ENCODE measurements at places on chromosomes 5 and 9. TPM values are rescaled to one million over a fixed set of nuclear protein-coding genes. Genes with fewer than 3 reads are reported as not detected.

The IL3 gene
- total RNA-seq = not detected

The FREM1 gene
- total RNA-seq = 3.3 TPM

The GCNT4 gene
- 2.4 TPM for total RNA-seq

The AQP3 gene
- not detected for total RNA-seq

The ORM2 gene
- total RNA-seq = not detected

The SLC45A2 gene
- total RNA-seq = 0.41 TPM

- DNase-seq = no peak
Measured at GRCh38 chr9:12708562-12709298, 15.5 kb downstream of the TYRP1 start.

DNA sequence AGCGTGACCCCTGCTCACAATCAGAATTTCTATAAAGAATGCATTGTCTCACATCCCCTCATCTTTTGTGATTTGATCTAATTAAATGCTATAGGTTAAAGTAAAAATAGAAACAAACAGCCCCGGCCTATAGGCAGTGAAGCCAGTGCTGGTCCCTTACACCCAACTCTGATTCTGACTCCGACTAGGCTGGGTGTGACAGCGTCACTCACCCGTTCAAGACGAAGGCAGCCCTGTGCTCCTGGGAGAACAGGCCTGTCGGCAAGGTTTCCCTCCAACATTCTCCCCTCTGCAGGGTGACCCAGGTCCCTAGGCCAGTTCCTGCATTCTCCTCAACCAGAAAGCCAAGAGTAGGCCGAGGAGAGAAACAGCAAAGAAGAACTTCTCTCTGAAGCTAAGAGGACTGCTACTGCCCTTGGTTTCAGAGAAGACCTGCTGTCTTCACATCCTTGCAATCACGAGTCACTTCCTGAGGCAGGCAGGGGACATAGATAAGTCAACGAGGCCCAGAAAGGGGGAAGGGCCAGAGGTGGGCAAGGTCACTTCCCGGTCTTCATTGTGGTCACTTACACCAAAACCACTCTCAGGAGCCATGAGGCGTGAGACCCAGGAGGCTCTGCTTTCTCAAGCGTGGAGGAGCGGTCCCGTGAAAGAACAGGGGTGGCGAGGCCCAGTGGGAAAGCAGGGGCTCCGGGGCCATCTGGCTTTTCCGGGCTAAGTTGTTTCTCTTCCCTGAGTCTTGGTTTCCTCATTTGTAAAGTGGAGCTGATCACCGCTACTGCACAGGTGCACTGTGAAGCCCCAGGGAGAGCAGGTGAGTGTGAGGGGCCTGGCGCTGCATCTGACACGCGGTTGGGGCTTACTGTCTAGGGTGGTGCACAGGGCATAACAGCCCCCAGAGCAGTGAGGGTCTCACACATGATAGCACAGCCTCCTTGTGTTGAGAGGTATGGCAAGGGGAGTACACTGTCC is 200.8 kb downstream of the CRB2 start:
- DNase-seq = no peak

- no peak for DNase-seq
Measured at GRCh38 chr9:105432247-105432842, 15.5 kb upstream of the FSD1L start.

GRCh38 chr5:100595152-100595811 is 60.1 kb downstream of the FAM174A start:
- DNase-seq = no peak

DNA sequence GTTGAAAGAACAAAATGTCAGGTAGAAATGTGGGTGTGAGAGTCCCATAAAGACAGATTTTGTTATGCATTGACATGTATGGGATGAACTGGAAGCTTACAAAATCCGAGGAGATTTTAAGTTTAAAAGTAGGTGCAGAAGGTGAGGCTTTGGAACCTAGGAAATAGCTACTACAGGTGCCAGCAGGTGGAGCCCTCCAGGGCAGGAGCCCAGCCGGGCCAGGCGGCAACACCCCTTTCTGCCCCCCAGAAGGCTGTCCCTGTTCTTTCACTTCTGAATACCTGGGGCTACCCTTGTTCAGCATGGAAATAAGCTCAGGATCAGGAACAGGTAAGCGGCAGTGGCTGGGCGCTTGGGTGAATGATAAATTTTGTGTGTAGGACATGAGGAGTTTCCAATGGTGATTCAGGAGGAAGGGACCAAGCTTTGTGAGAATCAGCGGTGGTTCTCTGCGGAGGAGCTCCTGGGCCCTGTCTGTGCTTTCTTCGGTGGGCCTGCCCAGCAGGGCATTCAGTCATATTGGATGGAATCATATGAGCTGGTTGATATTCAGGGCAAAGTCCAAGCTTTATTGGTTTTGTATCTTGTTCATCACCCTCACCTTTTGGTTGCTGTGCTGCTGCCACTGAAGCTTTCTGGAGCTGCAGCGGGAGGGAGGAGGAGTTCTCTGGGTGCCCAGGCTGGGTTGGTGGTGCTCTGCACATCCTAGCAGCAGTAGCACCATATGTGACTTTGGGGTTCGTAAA is 12.3 kb downstream of the PCBD2 start:
- DNase-seq = no peak

DNA sequence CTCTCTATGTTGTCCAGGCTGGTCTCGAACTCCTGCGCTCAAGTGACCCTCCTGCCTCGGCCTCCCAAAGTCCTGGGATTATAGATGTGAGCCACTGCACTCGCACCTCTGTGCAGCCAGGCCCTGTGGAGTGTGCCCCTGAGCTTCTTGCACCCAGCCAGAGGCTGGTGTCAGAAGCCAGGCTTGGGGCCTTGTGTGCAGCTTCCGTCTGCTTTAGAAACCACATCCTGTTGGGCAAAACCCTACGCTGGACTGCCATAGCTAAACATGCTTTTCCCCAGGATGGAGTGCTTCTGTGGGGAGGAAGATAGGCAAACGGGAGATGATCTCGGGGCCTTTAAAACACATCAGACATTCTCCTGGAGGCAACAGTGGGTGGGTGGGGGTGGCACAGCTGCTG is 40.1 kb downstream of the PRRT1B start:
- DNase-seq = no peak

GRCh38 chr5:8413975-8414374 is 545.0 kb downstream of the MTRR start:
- no peak for DNase-seq

- DNase-seq = no peak
Measured at GRCh38 chr9:34373749-34374148, 2.9 kb downstream of the MYORG start.

DNA sequence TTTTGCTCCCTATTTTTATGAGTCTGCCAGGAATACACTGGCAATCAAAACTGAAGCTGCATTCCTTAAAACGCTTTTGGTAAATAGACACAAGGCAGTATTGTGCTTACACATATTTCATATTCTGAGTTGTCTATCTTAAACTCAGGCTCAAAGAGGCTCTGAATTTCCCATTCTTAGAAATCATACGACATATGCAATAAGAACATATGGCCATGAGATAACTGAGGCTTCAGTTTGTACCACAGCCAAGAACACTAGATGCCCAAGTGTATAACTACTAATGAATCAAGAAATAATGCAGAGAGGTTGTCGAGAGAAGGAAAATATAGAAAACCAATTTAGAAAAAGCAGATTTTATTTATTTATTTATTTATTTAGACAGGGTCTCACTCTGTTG is 357.4 kb downstream of the NDUFS4 start:
- no peak for DNase-seq

DNA sequence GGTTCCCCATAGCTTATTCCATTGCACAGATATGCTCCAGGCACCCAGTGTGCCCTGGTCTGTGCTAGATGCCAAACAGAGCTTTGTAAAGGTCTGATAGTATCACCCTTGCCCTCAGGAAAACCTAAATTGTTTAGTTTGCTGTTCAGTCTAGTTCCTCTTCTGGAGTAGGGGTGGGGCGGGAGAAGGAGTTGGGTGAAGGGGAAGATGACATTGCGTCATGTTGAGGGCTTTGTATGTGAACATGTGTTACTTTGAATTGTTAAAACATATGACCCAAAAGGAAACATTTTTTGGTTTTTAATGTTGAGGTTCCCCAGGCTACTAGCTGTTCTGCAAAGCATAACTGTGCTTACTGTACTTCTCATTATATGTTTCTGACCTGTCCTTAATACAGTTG is 40.6 kb downstream of the HACD4 start:
- no peak for DNase-seq

- no peak for DNase-seq
Measured at GRCh38 chr5:39360471-39361111, 3.7 kb downstream of the C9 start.

- no peak for DNase-seq
Measured at GRCh38 chr5:5623397-5623796, 200.9 kb downstream of the ICE1 start.

DNA sequence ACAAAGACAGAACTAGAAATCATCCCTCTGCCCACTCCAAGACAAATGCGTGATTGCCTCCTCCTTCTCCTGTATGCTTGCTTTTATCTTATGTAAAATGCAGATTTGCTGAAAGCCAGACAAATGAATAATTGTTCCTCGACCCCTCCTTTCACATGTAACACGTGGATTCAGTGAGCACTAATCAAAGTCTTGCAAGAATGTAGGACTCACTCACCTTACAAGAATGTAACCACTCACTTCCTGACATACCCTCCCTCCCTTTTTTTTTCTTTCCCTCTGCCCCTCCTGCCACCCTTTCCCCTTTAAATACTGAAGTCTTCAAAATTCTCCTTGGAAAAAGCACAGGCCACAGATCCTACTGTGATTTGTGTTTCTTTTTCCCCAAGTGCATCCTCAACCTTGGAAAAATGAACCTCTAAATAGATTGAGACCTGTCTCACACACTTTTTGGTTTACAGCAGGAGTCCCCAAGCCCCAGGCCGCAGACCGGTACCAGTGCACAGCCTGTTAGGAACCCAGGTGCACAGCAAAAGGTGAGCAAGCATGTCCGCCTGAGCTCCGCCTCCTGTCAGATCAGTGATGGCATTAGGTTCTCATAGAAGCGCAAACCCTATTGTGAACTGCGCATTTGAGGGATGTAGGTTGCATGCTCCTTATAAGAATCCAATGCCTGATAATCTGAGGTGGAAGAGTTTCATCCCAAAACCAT is 29.4 kb upstream of the HSD17B3 start:
- DNase-seq = no peak
